Left kidney (tissue), 8 donors: ENCODE measurements at places on chromosomes 3 and 15.
A peak's percentile ranks its signal among the peaks of the same experiment; 100 is the strongest.

DNA sequence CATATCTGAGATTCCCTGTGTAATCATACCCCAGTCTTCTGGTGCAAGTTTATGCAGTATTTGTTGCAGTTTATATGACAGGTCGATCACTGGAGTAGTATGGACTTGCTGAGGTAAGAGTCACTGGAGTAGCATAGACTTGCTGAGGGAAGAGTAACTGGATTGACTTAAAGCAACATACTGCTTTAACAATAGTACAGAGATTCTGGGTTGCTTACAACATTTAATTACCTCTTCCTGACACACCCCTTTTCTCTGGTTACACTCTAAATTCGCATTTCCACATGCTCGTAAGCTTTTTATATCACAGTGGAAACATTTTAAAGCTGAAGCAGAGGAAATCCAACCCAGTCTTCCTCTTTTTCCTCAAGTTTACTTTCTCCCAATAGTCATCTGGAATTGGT, 11.8 kb downstream of the AAGAB start:
- no peak for DNase-seq

- peak; percentile 38 for DNase-seq
Measured at GRCh38 chr3:114408736-114409670, 115.2 kb downstream of the TIGIT start.

- DNase-seq, result no peak
Measured at GRCh38 chr3:72054976-72055375, 270.0 kb upstream of the PROK2 start.

GRCh38 chr3:125194849-125195601, 17.5 kb downstream of the SLC12A8 start:
- no peak for DNase-seq
